ENCODE measurements at places on chromosomes 7 and 10.
A peak's percentile ranks its signal among the peaks of the same experiment; 100 is the strongest.

GRCh38 chr7:157523371-157523765, 186.6 kb downstream of the DNAJB6 start:
- no peak for DNase-seq

DNA sequence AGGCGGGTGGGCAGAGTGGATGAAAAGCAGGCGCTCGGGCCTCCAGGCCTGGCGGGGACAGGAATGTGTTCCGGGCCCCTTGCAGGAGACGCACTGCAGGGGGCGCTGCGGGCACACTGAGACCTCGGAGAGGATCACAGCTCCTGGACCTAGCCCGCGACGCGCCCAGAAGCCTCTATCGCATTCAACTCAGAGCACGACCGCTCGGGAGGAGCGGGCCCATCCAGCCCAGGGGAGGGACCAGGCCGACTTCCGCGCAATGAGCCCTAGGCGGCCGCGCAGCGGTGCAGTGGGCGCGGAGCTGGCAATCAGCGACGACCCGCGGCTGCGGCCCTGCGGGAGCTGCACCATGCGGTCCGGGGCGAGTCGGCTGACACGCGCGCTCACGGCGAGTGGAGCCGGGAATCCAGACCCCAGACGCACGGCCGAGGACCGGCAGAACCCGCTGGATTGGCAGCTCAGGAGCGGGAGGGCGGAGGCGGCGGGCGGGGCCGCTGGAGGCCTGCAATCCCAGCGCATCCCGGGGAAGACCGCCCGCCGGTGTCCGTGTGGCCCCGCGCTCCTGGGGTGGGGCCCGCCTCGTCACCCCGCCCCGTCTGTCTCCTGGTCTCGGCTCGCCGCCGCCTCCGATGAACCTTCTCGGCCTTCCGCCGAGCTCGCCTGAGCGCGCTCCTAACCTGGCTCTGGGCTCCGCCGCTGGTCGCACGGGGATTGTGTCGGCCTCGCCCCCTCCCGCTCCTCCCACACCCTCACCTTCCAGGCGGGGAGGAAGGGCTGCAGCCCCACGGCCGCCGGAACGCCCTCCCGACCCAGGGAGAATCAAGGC, 33.5 kb upstream of the GRID1 start:
- DNase-seq: peak; percentile 86

DNA sequence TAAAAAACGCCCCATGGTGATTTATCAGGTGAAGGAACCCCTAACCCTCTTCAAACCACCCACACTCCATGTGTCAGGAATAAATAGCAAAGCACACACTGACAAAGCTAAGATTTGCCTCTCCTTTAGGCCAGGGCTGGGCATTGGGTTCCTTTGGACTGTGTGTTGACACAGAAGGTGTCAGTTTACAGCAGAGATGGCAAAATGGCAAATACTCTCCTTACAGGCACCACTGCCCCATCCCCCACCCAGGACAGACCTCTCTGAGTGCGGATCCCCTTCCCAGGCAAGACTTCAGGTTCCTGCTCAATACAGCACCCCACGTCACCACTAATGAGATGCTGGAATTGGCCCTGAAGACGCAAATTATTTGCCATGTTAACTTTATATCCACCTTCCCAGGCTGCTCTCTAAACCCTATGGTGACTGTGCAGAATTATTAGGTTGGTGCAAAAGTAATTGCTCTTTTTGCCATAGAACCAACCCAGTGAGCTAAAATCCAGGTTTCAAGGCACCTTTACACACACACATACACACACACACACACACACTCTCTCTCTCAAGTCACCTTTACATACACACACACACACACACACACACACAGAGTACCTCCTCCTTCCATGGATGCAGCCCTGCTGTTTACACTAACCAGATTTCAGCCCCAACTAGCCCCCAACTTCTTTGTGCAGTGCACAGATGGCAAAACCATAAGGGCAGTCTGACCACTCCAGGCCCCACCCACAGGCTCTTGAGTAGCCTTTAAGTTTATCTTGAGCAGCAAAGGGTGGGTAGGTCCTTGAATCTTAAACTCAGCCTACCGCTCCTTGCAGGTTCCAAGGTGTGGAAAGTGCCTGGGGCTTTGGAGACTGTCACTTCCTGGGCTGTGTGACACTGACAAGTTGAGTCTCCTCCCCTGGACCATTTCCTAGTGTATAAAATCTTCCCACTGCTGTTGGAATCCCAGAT, 4.0 kb upstream of the ZCCHC24 start:
- DNase-seq: no peak

DNA sequence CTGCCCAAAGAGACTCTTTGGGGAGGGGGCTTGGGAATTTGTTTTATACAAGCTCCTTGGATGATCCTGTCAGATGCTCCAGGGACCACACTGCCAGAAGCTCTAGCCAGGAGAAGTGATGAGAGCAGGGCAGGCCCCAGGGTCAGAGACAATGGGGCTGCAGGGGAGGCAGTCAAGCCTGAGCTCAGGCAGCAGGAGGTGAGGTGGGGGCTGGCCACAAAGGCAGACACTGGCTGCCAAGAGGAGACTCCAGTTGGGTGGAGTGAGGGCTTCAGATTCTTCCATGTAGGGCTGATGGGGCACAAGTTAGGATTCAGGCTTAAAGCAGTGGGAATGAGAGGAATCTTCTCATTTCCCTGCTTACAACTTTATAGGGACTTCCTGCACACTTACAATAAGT, 35.6 kb upstream of the LOXL4 start:
- no peak for DNase-seq

- no peak for DNase-seq
These were observed 17.0 kb downstream of the SRI start for GRCh38 chr7:88202799-88203198.

DNA sequence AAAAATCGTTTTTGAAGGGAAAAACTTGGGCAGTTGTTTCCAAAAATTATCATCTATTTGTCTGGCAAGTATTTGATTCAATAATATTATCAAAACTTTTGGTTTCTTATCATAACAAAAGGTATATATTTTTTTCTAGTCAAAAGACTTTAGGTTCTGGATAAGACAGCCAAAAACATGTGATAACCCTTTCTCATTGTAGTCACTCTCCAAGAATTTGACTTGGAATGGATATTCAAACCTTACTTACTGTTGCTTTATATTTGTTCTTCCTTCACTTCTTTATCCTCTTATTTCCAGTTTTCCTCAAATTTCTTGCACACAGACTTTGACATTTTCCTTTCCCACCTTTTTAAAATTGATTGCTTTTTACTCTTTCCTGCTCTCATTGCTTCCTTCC, 140.9 kb upstream of the FAM3C start:
- DNase-seq: no peak

GRCh38 chr7:116441534-116441933, 58.0 kb upstream of the CAV2 start:
- DNase-seq: no peak

- DNase-seq: no peak
These were observed 134.2 kb downstream of the CHN2 start for GRCh38 chr7:29328811-29329210.

- no peak for DNase-seq
These were observed 23.2 kb upstream of the MTPN start for GRCh38 chr7:136000288-136000913.

- DNase-seq: no peak
These were observed 218.3 kb downstream of the AHR start for GRCh38 chr7:17516771-17517170.

GRCh38 chr10:7397049-7398035, 13.5 kb downstream of the SFMBT2 start:
- DNase-seq: no peak

GRCh38 chr10:87608756-87609155, 50.9 kb upstream of the PAPSS2 start:
- no peak for DNase-seq

GRCh38 chr10:133272964-133273420, 3.7 kb downstream of the ADAM8 start:
- DNase-seq: no peak

GRCh38 chr10:76644476-76644875, 993.1 kb downstream of the KCNMA1 start:
- DNase-seq: no peak

- no peak for DNase-seq
These were observed 98.1 kb upstream of the STK17A start for GRCh38 chr7:43484678-43485395.

- no peak for DNase-seq
These were observed 22.9 kb upstream of the AQP1 start for GRCh38 chr7:30888747-30889146.

DNA sequence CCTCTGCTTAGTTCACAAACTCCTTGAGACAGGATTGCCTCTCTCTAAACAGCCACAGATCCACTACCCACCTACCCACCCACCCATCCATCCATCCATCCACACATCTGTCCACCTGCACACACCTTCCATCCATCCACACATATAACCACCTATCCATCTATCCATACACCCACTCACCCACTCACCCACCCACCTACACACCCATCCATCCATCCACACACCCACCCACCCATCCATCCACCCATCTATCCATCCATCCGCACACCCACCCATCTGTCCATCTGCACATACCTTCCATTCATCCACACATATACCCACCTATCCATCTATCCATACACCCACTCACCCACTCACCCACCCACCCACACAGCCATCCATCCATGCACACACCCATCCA, 9.7 kb downstream of the TECPR1 start:
- DNase-seq: no peak

GRCh38 chr7:139259142-139259541, 28.1 kb downstream of the UBN2 start:
- DNase-seq: no peak

DNA sequence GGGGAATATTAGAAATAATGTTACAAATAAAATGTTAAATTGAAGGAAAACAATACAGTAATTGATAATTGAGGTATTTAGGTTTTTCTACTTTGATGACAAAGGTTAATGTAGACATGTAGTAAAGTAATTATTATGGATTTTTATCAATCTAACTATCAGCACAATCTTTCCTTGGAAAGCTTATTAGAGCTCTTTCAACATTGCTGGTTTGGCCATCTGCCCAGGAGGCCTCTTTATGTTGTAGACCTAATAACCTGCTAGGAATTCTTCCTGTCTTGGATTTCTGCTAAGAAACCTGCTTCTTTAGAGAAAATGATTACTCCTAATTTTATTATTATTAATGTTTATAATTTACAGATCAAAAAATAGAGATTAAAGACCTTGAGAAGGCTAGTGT, 78.9 kb downstream of the CHRM2 start:
- no peak for DNase-seq

- no peak for DNase-seq
These were observed 412.1 kb upstream of the CELF2 start for GRCh38 chr10:10605551-10606081.

DNA sequence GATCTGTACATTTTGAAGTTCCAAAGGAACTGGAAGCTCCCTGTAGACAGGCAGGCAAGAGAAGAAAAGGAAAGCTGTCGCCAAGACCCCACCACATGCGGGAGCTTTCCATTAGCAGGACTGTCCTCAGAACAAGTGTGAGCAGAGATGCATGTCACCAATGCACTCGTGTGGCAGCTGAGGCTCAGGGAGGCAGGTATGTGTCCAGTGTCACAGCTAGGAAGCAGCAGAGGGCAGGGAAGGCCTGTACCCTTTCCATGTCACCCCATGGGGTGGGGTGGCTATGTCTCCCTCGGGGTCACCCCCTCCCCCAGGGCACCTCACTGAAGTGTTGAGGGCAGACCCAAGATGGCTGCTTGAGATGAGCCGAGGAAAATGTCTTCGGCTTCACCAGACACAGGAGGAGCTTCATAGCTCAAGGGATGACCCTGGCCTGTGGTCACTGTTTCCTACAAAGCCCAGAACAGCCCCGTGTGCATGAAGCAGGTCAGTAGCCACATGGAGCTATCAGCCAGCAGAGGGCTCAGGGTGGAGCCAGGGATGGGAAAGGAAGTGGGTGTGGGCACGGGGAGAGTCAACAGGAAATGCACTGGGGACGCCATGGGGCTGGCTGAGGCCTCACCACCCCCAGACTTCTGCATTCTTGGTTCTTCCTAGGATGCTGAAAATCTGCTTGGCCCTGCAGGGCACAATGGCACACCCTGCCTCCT, 96.6 kb downstream of the FAM53B start:
- peak; percentile 78 for DNase-seq

DNA sequence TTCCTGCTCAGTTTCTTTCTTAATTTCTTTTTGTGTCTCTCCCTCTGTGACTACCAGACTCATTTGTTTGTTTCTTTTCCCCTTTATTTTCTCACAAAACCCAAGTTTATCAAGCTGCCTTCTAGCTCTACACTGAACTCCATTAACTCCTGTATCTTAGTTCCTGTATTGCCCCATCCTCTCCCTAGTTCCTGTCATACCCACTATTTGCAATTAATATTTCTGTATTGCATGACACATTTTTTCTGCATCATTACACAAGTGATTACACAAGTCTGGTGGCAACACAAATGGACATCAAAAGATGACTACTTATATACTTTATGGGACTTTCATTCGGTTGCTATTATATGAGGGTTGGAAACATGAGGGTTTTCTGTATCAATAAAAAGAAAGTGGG, 26.9 kb upstream of the OR9A4 start:
- DNase-seq: no peak

GRCh38 chr7:91326516-91327199, 62.4 kb downstream of the FZD1 start:
- no peak for DNase-seq

All from GM12892 (cell line).